ENCODE measurements at places on chromosomes 12 and 14.

DNA sequence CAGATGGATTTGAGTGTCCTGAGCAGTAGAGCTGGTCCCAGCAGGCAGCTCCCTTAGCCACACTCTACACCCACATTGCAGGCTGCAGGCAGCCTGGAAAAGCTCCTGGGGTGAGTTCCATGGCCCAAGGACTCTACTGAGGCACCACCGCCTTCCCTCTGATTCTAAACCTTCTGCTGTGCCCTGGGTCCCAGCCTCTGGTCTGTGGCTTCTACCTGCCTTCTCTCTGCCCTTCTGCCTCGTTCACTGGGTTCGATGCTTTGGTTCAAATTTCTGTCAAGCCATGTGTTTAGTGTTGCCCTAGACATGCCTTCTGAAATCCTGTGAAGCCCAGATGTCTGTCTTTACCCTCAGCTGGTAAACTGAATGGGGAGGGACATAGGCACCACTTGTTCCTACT, 1.5 kb upstream of the FGF6 start:
- DNase-seq: no peak

GRCh38 chr12:57631566-57632072, 1.4 kb downstream of the B4GALNT1 start:
- DNase-seq: no peak

DNA sequence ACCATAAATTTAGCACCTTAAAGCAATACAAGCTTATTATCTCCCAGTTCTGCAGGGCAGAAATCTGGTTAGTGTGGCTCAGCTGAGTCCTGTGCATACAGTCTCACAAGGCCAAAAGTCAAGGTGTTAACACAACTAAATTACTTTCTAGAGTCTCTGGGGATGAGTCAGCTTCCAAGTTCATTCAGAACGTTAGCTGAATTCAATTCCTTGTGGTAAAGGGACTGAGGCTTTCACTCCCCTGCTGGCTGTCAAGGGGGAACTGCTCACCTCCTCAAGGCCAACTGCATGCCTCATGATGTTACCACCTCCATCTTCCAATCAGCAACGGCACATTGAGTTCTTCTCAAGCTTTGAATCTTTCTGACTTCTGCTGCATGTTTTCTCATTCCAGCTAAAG, 27.6 kb downstream of the EML5 start:
- no peak for DNase-seq

- DNase-seq: no peak
Measured at GRCh38 chr14:51165415-51165814, 70.5 kb upstream of the TRIM9 start.

DNA sequence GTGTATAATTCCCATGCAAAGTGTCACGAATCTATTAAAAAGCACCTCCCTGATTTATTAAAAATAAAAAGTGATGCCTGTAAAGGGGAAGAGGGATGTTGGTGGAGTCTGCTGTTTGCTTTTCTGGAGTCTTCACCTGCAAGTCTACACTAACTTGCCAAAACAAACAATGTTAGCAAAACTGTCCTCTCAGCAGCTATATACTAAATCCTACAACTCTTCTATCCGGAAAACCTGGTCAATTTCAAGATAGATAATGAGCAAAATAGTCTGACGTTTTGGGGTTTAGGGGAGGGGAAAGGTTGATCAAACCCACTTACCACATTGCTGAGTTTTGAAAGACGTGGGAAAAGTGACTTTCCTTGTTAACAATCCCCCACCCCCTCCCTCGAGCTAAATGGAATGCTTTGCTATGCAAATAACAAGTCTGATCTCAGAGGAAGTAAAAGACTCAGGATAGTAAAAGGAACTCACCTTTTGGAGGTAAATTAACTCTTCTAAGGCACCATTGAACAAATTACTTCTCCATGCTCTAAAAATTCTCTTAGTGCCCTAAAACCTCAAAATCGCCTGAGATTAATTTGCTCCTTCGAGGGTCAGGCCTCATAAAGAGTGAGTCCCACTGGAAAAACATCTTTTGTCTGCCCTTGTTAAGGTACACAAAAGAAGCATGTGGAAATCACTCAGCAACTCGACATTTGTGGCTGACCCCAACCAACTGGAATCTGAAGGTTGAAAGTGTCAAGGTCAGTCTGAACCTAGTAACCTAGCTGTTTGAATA, 13.5 kb downstream of the BMP4 start:
- DNase-seq: no peak

GRCh38 chr14:71168564-71169427, 261.5 kb downstream of the PCNX1 start:
- no peak for DNase-seq

DNA sequence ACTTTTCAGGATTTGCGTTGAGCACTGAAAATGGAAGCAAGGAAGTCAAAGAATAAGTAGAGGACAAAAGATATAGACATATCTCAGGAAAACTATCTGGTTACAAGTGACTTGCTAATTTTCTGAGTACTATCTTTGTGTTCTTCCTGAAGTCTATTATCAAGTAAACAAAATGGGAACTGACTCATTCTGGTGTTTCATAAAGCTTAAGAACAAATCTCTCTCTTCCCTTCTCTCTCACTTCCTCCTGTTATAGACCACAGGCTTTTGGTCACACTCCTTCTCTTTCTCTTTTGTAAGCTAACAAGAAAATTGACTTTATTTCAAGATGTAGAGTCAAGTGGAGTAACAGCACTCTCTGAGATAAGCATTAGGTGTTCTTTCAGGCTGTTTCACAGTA, 406.6 kb upstream of the SYT1 start:
- no peak for DNase-seq

DNA sequence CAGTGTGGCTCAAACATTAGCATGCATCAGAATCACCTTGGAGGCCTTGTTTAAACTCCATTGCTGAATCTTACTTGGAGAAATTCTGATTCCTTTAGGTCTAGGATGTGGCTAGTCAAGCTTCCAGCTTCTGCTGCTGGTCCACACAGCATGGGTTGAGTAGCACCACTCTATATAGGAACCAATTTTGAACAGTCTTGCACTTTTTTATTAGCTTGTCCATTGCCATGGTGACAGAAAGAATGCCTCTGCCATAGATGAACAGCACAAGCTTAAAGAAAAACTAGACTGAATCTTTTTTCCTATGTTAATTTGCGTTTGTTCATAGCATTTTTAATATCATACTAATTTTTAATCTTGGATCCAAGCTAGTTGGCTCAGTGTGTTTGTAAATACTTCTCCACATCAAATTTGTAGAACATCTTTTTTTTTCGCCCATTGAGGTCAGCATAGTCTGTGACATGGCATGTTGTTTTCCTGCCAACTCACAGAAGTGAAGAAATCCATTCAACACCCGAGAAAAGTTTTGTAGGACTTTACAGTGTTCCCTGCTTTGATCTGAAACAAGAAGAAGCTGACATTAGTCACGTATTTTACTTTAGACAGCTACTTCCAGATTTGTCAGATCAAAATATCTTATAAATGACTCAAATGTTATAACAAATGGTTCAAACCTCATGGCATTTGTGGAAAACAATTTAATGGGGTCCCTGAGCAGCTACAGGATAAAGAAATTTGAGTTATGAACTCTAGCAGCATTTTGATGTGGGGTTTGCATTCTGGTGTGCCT, 438.8 kb downstream of the EGLN3 start:
- DNase-seq: no peak

GRCh38 chr12:110563702-110564470, 19.2 kb downstream of the PPTC7 start:
- DNase-seq: no peak

GRCh38 chr12:70353780-70354660, 12.1 kb upstream of the KCNMB4 start:
- no peak for DNase-seq

- DNase-seq: no peak
Measured at GRCh38 chr12:13981296-13981962, at the start of gene GRIN2B. GRIN2B (minus strand) TSS chr12:13981602; CDS start chr12:13866208, 115,394 bp downstream.

DNA sequence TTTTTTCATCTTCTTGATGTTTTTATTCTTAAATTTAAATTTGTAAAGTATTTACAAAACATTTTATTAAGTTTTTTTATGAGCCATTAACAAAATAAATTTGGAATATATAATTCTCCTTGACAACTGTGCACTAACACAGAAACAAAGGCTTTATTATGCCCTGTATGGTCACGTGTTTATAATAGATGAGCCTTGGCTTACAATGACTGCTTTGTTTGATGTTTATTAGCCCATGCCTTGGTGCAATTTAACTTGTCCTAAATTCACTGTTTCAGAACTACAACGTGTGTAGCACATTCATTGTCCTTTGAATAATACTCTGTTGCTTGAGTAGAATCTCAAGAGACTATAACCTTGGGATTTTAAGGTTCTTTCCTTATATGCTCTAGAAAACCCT, 59.8 kb downstream of the CNTN1 start:
- DNase-seq: no peak

DNA sequence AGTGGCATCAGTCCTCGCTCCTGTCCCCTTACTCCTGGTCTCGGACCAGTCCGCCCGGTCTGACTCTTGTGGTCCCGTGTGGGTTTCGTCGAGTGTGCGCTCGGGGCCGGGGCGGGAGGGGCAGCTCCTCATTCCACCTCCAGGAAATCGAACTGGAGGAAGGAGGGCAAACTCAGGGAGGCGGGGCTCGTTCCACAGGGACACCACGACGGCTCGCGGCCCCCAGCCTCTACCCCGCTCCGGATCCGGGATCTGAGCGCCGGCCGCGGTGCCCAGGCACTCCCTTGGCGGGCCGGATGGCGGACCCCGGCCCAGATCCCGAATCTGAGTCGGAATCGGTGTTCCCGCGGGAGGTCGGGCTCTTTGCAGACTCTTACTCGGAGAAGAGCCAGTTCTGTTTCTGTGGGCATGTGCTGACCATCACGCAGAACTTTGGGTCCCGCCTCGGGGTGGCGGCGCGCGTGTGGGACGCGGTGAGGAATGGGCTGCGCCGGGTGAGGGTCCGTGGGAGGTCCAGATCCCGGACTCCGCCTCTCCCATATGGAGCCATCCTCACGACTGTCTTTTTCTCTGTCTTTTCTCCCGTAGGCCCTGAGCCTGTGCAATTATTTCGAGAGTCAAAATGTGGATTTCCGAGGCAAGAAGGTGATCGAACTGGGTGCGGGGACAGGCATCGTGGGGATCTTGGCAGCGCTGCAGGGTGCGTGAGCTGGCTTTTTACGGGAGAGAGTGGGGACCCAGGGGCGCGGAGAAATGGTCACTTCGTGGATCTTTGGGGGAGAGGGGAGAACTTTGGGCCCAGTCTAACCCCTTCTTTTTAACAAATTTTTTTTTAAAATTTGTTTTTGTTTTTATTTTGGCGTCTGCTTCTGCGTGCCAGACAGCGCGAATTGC, at the start of gene EEF1AKMT3:
TSS of gene EEF1AKMT3 (plus strand) at position 186 of the 894 bp plus-strand sequence. CDS start at position 297, 111 bp downstream.
- peak; percentile 100 for DNase-seq

GRCh38 chr14:68598621-68599447, 194.0 kb downstream of the ZFP36L1 start:
- DNase-seq: peak; percentile 77

DNA sequence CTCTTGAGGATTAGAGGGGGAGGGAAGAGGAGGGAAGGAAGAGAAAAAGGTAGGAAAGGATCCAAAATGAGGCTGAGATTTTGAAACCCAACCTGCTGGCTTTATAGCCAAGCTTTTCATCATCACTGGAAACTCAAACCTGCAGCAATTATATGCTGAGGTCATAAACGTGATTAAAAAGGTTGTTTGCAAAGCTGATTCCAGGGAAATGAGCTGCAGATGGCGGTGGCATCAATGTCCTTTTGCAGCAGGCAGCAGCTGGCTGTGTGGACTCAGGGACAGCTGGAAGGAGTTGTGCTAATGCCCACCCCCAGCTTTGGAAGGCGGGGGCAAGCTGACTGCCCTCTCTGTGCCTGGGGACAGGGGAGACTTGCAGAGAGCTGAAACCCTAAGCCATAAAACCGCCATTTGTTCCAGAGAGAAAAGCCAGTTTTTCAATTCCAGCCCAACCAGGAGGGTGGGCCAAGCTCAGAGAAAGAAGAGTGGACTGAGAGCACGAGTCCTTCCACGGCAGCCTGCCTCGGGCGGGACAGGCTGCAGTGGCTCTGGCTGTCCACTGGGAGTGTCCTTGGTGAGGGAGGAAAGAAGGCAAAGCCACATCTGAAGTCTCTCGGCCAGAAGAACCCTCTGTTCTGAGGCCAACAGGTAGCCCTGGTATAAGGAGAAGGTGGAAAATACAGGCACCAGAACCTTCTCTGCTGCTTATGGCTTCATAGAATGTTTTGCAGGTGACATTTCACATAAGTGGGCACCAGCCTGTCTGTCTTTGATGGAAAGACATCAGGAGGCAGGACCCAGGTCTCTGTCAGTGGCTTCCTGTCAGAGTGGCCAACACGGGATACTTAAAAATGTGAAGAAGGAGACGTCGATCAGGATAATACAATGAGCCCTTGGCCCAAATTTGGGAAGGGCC, 90.7 kb downstream of the SINHCAF start:
- no peak for DNase-seq

GRCh38 chr14:69943084-69943780, 64.0 kb downstream of the SMOC1 start:
- DNase-seq: no peak

DNA sequence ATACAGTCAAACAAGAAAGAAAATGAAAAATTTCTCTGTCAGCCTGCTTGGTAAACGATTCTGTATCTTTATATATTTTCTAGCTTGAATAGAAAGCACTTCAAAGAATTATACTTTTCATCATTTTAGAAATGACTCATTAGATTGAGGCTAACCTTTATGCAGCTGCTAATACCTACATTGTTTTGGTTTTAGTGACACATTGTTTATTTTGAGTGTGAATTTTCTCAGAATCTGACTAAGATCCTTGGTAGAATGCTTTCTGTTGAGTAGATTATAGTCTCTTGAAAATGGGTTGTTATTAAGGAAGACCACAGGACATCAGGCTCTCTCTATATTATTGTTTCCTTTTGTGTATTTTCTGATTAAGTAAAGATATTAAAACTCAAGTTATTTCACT, at the start of gene PMCH:
TSS of gene PMCH (minus strand) at position 45 of the 400 bp plus-strand sequence. CDS start 63 bp downstream, outside the sequence.
- no peak for DNase-seq

GRCh38 chr14:71942904-71943694, 10.9 kb downstream of the RGS6 start:
- no peak for DNase-seq

- DNase-seq: no peak
Measured at GRCh38 chr12:130320536-130320935, 17.2 kb upstream of the PIWIL1 start.

DNA sequence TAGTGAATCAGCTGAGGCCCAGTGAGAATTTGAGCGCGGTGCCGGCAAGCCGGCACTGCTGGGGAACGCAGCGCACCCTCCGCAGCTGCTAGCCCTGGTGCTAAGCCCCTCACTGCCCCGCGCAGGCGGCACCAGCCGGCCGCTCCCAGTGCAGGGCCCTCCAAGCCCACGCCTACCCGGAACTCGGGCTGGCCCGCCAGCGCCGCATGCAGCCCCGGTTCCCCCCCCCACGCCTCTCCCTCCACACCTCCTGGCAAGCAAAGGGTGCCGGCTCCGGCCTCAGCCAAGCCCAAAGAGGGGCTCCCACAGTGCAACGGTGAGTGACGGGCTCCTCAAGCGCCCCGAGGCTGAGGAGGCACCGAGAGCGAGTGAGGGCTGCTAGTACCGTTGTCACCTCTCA, 54.5 kb upstream of the VASH1 start:
- DNase-seq: no peak
